Common myeloid progenitor, CD34-positive (primary cell): ENCODE measurements at places on chromosomes 11 and 22.

- DNase-seq, result no peak
These were observed 18.3 kb downstream of the SMIM38 start for GRCh38 chr11:69173925-69174581.

- peak; percentile 55 for DNase-seq
These were observed 309.1 kb downstream of the SWAP70 start for GRCh38 chr11:9972989-9973388.

GRCh38 chr22:21003782-21004181 lies 1.9 kb upstream of the THAP7 start:
- no peak for DNase-seq

DNA sequence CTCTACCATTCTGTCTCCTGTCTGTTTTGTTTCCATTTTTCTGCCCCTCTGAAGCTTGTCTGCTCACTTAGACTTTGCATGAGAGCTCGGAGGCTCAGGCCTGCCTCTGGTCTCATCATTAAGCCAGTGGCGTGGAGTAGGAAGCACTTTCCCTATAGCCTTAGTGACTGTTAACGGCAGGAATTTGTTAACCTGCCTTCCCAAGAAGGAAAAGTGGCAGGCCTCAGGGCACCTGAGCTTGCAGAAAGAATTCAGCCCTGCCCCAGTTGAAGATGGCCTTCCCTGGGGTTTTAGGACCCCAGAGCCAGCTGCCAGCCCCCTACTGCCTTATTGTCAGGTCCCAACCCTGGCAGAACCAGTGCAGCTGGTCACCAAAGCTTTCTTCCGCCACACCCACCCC lies 93.2 kb downstream of the PKNOX2 start:
- DNase-seq, result no peak

DNA sequence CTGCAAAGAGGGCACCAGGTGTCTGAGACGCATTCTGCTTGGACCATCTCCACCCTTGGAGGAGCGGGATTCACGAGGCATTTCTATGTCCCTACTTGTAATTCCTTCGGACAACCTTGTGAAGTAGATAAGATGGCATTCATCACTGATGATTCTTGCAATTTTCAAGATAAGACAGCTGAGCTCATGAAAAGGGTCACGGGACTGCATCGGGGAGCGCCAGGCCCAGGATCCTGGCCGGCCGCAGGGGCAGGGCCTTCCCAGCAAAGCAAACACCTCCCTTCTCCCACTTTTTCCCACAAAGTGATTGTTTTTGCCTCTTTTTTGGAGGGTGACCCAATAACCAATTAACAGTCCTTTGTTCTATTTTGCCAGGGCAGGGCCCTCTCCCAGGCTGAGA lies 8.4 kb downstream of the LIF start:
- no peak for DNase-seq
